ENCODE measurements at places on chromosomes 4 and X.

DNA sequence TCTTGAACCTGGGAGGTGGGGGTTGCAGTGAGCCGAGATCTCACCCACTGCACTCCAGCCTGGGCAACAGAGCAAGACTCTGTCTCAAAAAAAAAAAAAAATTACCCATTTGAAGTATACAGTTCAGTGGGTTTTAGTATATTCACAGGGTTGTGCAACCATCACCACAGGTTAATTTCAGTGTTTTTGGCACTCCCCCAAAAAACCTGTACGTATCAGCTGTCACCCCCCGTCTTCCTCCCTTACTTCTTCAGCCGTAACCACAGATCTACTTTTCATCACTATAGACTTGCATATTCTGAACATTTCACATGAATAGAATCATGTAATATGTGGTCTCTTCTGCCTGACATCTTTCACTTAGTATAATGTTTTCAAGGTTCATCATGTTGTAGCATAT, 11.7 kb upstream of the PTTG2 start:
- H3K36me3 ChIP-seq, result no peaks in the 10 kb centered on the region
- H3K4me3 ChIP-seq, result no peak overlapping the region
- H3K4me1 ChIP-seq, result peaks cover 42% of the 10 kb centered on the region
- H3K27ac ChIP-seq, result no peak overlapping the region
- no peaks in the 10 kb centered on the region for H3K27me3 ChIP-seq
- no peak for DNase-seq

- no peak overlapping the region for H3K4me3 ChIP-seq
- no peaks in the 10 kb centered on the region for H3K4me1 ChIP-seq
- H3K27ac ChIP-seq, result no peak overlapping the region
These were observed 790.0 kb downstream of the PCDH18 start for GRCh38 chr4:136742333-136742732.

DNA sequence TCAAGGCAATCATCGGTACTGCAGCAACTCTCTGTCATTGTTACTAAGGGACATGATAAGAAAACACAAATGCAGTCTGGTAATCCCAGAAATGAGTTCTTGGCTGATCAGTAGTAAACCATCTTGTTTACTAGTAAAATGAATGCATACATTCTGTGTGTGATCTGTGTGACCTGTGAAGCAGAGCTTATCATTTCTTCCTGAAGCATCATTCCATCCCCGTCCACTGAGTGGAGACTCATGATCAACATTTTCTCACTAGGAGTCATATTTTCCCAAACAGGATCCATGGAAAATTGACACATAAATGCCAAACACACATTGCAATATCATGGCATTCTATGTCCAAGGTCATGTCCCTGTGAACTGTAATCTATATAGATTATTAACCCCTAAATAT, 226.1 kb downstream of the ANKRD50 start:
- H3K27me3 ChIP-seq, result no peaks in the 10 kb centered on the region
- DNase-seq, result no peak
- no peak overlapping the region for H3K27ac ChIP-seq

DNA sequence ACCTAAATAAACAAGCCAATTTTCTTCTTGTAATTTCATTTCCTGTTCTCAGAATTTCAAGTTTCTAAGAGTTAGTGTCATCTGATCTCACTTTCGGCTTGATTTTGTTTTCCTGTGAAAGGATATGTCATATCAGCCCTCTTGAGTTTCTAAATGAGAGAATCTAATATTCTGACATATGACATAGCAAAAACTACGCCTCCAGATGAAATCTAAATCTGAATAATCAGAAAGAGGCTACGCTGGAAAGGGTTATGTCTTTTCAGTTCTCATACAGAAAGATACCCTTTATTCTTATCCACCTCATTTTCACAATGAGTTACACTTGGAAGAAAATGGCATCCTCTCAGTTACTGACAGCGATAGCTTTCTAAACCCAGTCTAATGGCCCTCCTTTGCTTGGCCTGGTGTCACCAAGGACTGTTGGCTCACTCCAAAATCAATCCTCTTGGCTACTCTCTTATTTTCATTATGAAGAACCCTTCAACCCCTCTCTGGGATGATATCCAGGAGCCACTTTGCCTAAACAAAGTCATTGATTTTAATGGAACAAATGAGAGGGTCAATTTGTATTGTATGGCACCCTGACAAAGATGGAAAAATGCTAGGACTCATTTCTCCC, 65.6 kb downstream of the ASB9 start:
- no peaks in the 10 kb centered on the region for H3K36me3 ChIP-seq
- H3K4me1 ChIP-seq, result no peaks in the 10 kb centered on the region
- no peaks in the 10 kb centered on the region for H3K27me3 ChIP-seq
- DNase-seq, result no peak

GRCh38 chrX:88944661-88945060, 197.6 kb downstream of the CPXCR1 start:
- H3K4me1 ChIP-seq, result no peaks in the 10 kb centered on the region
- no peaks in the 10 kb centered on the region for H3K27me3 ChIP-seq
- no peak for DNase-seq
- H3K27ac ChIP-seq, result no peak overlapping the region
- no peak overlapping the region for H3K4me3 ChIP-seq

- no peak overlapping the region for H3K27ac ChIP-seq
- peaks cover 4% of the 10 kb centered on the region for H3K4me1 ChIP-seq
- no peaks in the 10 kb centered on the region for H3K36me3 ChIP-seq
- no peaks in the 10 kb centered on the region for H3K27me3 ChIP-seq
- no peak for DNase-seq
- no peak overlapping the region for H3K4me3 ChIP-seq
These were observed 37.2 kb upstream of the PAPSS1 start for GRCh38 chr4:107757283-107757682.

GRCh38 chrX:116009346-116009745, 161.2 kb upstream of the AGTR2 start:
- H3K27ac ChIP-seq, result no peak overlapping the region
- no peaks in the 10 kb centered on the region for H3K4me1 ChIP-seq
- no peaks in the 10 kb centered on the region for H3K27me3 ChIP-seq
- no peak overlapping the region for H3K4me3 ChIP-seq
